ENCODE measurements at places on chromosomes 16 and 17.

- DNase-seq, result no peak
Observed at GRCh38 chr16:30903002-30903401, 6.6 kb downstream of the CTF1 start.

GRCh38 chr17:16932611-16933010 lies 39.3 kb downstream of the TNFRSF13B start:
- DNase-seq, result no peak

GRCh38 chr17:38421171-38421841 lies 7.0 kb upstream of the ARHGAP23 start:
- DNase-seq, result peak; percentile 52

- DNase-seq, result no peak
Observed at GRCh38 chr16:88287219-88287618, 95.5 kb upstream of the ZNF469 start.

- peak; percentile 91 for DNase-seq
Observed at GRCh38 chr16:1825864-1826690, 548 bp downstream of the HAGH start.

GRCh38 chr17:78255029-78255656 lies 23.7 kb downstream of the TMEM235 start:
- no peak for DNase-seq

GRCh38 chr16:30741461-30741914 lies 6.7 kb upstream of the PHKG2 start:
- no peak for DNase-seq

GRCh38 chr17:22138861-22139469 lies 446.6 kb downstream of the KCNJ18 start:
- no peak for DNase-seq

DNA sequence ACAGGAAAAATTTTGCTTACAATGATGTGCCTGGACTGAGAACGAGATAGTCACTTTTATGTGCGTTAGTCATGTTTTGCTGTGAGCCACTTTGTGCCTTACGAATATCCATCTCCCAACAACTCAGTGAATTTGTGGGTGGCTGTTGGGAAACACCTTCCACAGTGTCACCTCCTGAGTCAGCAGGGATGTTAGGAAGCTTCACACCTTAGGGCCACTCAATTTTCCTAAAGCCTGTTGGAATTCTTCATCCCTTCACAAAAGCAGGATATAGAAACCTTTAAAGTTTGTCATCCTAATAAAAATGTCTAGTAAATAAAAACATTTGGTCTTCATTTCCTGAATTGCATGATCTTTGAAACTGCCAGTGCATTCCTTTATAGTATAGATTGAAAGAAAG lies 4.3 kb upstream of the KRTAP3-1 start:
- no peak for DNase-seq

DNA sequence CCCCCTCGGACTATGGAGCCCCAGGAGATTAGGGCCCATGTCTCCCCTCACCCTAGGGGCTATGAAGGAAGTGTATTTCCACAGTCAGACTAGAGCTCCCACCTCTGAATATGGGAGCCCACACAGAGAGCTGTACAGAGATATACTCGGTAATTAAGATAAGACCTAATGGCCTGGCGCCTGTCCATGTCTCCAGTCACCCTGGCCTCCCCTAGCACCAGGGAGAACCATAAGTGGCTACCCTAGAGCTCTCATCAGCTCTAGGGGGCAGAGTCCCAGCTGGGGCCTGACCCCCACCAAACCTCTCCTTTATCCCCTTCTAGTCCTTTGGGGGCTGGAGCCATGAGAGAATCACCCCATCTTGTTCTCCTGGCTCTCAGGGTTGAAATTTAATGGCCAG lies 2.4 kb downstream of the TMEM101 start:
- DNase-seq, result no peak

DNA sequence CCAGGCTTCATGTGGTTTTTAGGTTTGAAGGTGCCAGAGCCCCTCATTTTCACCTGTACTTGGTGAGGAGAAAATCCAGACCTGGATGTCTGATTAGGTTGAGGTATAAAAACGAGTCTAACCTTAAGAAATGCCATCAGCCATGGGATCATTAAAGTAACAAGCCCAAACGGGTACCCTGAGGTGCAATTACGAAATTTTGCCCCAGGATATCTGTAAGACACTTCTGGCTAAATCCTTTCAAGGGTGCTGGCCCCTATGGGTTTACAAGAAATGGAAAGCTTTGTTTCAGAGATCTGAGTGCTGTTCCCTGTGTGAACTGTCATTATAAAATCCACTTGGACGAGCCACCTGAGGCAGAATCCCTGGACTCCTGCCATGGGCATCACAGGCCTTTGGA lies 19.8 kb downstream of the ADAT1 start:
- DNase-seq, result no peak

- DNase-seq, result no peak
Observed at GRCh38 chr16:49542391-49542891, 168.8 kb downstream of the C16orf78 start.

- peak; percentile 32 for DNase-seq
Observed at GRCh38 chr16:20799599-20799998, 6.7 kb downstream of the ERI2 start.

DNA sequence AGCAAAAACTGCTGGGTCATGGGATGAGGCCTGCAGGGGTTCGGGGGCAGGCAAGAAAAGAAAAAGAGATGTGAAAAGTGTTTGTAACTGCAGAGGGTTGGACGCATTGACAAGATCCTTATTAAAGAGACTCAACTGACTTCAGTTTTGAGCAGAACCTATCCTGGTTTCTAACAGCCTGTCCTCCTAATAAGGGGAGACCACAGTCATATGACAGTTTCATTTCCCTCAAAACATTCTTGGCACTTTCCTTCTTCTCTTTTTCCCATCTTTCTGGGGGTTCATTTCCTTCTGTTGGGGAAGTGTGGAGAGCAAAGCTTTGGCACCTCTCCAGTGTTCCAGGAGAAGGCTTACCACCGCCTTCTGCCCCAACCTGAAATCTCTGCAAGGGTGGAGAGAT lies 118.5 kb downstream of the MAF start:
- DNase-seq, result no peak
